ENCODE measurements at places on chromosomes 1 and 21. TPM values are rescaled to one million over a fixed set of nuclear protein-coding genes. Genes with fewer than 3 reads are reported as not detected.

Gene REN
- not detected for total RNA-seq

- peak; percentile 2 for DNase-seq
- H3K27ac ChIP-seq: no peak overlapping the region
- no peaks in the 10 kb centered on the region for H3K4me1 ChIP-seq
Measured at GRCh38 chr1:111801071-111801850, 45.6 kb downstream of the DDX20 start.

- H3K27me3 ChIP-seq: no peaks in the 10 kb centered on the region
- H3K4me1 ChIP-seq: peaks cover 20% of the 10 kb centered on the region
- H3K4me3 ChIP-seq: no peak overlapping the region
Measured at GRCh38 chr1:229098903-229099578, 171.9 kb upstream of the RAB4A start.

Gene RAB13
- total RNA-seq: 87.5 TPM

Gene ANGPTL7
- total RNA-seq: not detected

DNA sequence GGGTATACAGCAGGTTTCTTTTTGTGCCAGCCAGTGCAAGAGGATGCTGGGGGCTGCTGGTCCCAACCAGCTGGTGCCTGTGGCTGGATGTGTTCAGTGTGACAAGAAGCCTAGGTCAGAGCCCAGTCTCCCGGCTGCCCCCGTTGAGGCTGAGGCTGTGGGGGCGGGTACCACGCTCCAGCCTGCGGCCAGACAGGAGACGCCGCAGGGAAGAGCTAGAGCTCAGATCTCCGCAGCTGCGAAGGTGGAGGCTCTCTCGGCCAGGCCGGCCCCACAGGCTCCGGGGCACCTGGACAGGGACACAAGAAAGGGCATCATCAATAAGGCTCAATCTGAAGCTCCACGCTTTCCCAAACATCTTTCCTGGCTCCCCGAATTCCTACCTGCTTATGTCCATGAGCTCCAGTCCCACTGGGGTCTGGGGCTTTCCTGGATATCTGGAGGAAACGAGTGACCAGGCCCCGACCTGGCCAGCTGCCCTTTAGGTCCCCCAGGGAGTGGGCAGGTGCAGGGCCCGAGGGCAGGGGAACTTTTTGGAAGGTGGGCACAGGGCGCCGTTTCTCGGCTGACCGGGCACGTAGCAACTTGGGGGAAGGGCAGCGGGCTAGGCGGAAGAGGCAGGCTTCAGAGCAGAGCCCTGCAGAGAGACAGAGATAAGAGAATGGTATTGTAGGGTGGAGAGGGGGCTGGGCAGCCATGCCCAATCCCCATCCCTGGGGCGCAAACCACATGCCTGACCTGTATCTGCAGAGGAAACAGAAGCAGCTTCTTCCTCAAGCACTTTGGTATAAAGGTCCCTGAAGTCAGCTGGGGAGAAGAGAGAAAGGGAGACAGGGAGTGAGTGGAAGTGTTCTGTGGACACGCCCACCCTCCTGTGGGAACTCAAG, 7.4 kb downstream of the ENTREP3 start:
- no peak for DNase-seq
- no peaks in the 10 kb centered on the region for H3K27me3 ChIP-seq
- H3K36me3 ChIP-seq: peaks cover 16% of the 10 kb centered on the region

Gene CACNA1S
- not detected for total RNA-seq

- H3K4me1 ChIP-seq: no peaks in the 10 kb centered on the region
- peak overlapping the region; percentile 3 for H3K4me3 ChIP-seq
- H3K27me3 ChIP-seq: peaks cover 63% of the 10 kb centered on the region
- H3K36me3 ChIP-seq: peaks cover 4% of the 10 kb centered on the region
Measured at GRCh38 chr1:20184997-20185833, 681 bp upstream of the UBXN10 start.

Gene CCDC30
- total RNA-seq: 5.1 TPM

Gene FAM110D
- not detected for total RNA-seq

- no peak overlapping the region for H3K4me3 ChIP-seq
- no peaks in the 10 kb centered on the region for H3K36me3 ChIP-seq
- peaks cover 77% of the 10 kb centered on the region for H3K27me3 ChIP-seq
Measured at GRCh38 chr1:34926894-34927293, 2.6 kb downstream of the DLGAP3 start.

Gene OR2AK2
- total RNA-seq: not detected

Gene MYOM3
- 1.0 TPM for total RNA-seq

- H3K36me3 ChIP-seq: no peaks in the 10 kb centered on the region
- no peaks in the 10 kb centered on the region for H3K4me1 ChIP-seq
- H3K27me3 ChIP-seq: peaks cover 71% of the 10 kb centered on the region
- no peak overlapping the region for H3K27ac ChIP-seq
Measured at GRCh38 chr1:165586398-165586797, 42.6 kb downstream of the LRRC52 start.

GRCh38 chr1:229506633-229507032, 1.5 kb downstream of the NUP133 start:
- H3K36me3 ChIP-seq: peaks cover 29% of the 10 kb centered on the region
- peak overlapping the region; percentile 94 for H3K4me3 ChIP-seq
- H3K27me3 ChIP-seq: no peaks in the 10 kb centered on the region
- DNase-seq: no peak
- no peak overlapping the region for H3K27ac ChIP-seq

Gene BTBD19
- total RNA-seq: 5.9 TPM

Gene RHD
- not detected for total RNA-seq

GRCh38 chr21:42424914-42425541, 21.3 kb downstream of the UBASH3A start:
- H3K27ac ChIP-seq: no peak overlapping the region
- H3K4me3 ChIP-seq: no peak overlapping the region
- no peaks in the 10 kb centered on the region for H3K4me1 ChIP-seq

GRCh38 chr1:17412093-17412870, 27.2 kb downstream of the RCC2 start:
- no peaks in the 10 kb centered on the region for H3K4me1 ChIP-seq
- peaks cover 75% of the 10 kb centered on the region for H3K36me3 ChIP-seq
- no peak overlapping the region for H3K4me3 ChIP-seq

DNA sequence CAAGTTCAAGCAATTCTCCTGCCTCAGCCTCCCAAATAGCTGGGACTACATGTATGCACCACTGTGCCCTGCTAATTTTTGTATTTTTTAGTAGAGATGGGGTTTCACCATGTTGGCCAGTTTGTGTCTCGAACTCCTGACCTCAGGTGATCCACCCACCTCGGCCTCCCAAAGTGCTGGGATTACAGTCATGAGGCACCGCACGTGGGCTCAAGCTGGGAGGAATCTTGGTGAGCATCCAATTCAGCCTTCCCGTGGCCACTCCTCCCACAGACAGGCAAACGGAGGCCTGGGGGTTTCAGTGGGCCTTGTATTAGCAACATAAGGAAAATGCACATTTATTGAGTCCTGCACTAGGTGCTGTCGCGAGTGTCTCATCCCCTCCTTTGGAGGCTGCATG, 24.5 kb upstream of the VWA5B1 start:
- H3K4me1 ChIP-seq: no peaks in the 10 kb centered on the region
- H3K27me3 ChIP-seq: peaks cover 30% of the 10 kb centered on the region
- H3K36me3 ChIP-seq: peaks cover 4% of the 10 kb centered on the region
- H3K27ac ChIP-seq: no peak overlapping the region
- H3K4me3 ChIP-seq: no peak overlapping the region

Gene ATP1A4
- not detected for total RNA-seq

- H3K27ac ChIP-seq: no peak overlapping the region
- no peaks in the 10 kb centered on the region for H3K36me3 ChIP-seq
- H3K4me3 ChIP-seq: no peak overlapping the region
- peaks cover 54% of the 10 kb centered on the region for H3K4me1 ChIP-seq
- H3K27me3 ChIP-seq: no peaks in the 10 kb centered on the region
Measured at GRCh38 chr1:40929155-40929554, 50.3 kb upstream of the CTPS1 start.

- no peak overlapping the region for H3K27ac ChIP-seq
- H3K27me3 ChIP-seq: no peaks in the 10 kb centered on the region
- peaks cover 10% of the 10 kb centered on the region for H3K4me1 ChIP-seq
- H3K4me3 ChIP-seq: no peak overlapping the region
Measured at GRCh38 chr1:114517348-114517747, 6.3 kb upstream of the TRIM33 start.

DNA sequence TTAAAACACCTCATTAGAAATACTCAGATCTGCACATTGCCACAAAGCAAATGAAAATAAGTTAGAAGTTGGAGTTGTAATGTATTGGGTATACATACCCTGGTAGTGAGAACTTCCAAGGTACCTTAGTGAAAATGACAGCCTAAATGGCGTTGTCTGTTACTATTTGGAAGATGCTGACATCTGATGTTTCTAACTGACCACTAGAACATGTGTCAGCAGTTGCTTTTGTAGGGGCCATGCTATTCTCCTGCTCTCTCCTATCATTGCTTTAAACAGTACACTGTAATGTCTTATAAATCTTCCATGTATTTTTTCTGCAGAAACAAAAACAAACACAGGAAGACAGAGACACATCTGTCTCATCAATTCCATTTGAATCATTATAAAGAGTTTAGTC, 40.1 kb downstream of the LAMC1 start:
- H3K36me3 ChIP-seq: peaks cover 9% of the 10 kb centered on the region
- no peak overlapping the region for H3K4me3 ChIP-seq
- H3K27me3 ChIP-seq: no peaks in the 10 kb centered on the region
- DNase-seq: no peak

GRCh38 chr1:204941421-204942338, 71.0 kb downstream of the NFASC start:
- no peak overlapping the region for H3K27ac ChIP-seq
- no peaks in the 10 kb centered on the region for H3K36me3 ChIP-seq
- peaks cover 9% of the 10 kb centered on the region for H3K27me3 ChIP-seq
- DNase-seq: peak; percentile 75

Gene PCP4L1
- total RNA-seq: not detected

GRCh38 chr21:17768840-17769446, 50.2 kb downstream of the C21orf91 start:
- no peak overlapping the region for H3K4me3 ChIP-seq
- H3K4me1 ChIP-seq: no peaks in the 10 kb centered on the region
- H3K27me3 ChIP-seq: peaks cover 10% of the 10 kb centered on the region
- no peaks in the 10 kb centered on the region for H3K36me3 ChIP-seq

DNA sequence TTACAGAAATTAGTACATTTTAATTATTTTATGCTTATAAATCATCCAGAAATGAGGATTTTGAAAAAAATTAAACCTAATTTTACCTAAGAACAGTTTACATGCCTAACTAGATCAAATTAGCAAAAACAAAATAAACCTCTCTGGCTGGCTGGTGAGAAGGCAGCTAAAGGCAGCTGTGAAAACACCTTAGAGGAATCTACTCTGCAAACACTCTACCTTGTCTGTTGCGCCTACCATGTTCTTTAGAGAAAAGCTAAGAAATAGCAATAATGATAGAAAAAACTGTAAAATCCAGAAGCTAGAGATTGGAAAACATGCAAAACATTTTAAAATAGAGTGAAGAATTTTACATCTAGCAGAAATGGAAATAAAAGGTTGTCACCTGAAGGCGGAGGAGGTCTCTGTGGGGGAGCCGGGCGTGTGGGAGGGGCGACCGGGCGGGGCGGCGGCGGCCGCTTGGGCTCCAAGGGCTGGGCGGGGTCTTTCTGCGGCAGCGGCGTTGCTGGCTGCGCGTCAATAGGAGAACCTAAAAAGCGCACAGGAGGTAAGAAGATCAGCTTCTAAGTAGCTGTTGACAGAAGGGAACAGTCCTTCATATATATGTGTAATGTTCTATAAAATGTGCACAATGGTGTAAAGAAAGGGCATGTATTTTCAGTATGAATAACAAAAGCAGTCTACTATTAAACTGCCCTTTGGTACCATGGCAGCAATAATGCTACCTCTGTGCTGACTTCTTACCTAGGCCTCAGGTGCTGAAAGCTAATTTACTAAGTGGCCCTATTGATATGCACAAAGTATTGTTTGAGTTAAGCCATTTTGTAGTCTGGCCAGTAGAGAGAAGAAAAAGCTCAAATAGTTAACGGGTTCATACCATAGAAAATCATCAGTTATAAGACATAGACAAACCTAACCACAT, 33.3 kb upstream of the CFAP298 start:
- H3K4me3 ChIP-seq: no peak overlapping the region
- H3K4me1 ChIP-seq: no peaks in the 10 kb centered on the region
- H3K27me3 ChIP-seq: no peaks in the 10 kb centered on the region
- no peak for DNase-seq
- H3K27ac ChIP-seq: no peak overlapping the region

Gene SPRR3
- total RNA-seq: 26.7 TPM

Gene KPRP
- total RNA-seq: not detected

DNA sequence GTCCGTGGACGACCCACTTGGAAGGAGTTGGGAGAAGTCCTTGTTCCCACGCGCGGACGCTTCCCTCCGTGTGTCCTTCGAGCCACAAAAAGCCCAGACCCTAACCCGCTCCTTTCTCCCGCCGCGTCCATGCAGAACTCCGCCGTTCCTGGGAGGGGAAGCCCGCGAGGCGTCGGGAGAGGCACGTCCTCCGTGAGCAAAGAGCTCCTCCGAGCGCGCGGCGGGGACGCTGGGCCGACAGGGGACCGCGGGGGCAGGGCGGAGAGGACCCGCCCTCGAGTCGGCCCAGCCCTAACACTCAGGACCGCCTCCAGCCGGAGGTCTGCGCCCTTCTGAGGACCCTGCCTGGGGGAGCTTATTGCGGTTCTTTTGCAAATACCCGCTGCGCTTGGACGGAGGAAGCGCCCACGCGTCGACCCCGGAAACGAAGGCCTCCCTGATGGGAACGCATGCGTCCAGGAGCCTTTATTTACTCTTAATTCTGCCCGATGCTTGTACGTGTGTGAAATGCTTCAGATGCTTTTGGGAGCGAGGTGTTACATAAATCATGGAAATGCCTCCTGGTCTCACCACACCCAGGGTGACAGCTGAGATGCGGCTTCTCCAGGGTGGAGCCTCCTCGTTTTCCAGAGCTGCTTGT, 32.4 kb downstream of the PRMT2 start:
- H3K27ac ChIP-seq: peak overlapping the region; percentile 60
- no peaks in the 10 kb centered on the region for H3K27me3 ChIP-seq
- DNase-seq: peak; percentile 48
- H3K4me3 ChIP-seq: peak overlapping the region; percentile 72
- peaks cover 20% of the 10 kb centered on the region for H3K36me3 ChIP-seq
- no peaks in the 10 kb centered on the region for H3K4me1 ChIP-seq

DNA sequence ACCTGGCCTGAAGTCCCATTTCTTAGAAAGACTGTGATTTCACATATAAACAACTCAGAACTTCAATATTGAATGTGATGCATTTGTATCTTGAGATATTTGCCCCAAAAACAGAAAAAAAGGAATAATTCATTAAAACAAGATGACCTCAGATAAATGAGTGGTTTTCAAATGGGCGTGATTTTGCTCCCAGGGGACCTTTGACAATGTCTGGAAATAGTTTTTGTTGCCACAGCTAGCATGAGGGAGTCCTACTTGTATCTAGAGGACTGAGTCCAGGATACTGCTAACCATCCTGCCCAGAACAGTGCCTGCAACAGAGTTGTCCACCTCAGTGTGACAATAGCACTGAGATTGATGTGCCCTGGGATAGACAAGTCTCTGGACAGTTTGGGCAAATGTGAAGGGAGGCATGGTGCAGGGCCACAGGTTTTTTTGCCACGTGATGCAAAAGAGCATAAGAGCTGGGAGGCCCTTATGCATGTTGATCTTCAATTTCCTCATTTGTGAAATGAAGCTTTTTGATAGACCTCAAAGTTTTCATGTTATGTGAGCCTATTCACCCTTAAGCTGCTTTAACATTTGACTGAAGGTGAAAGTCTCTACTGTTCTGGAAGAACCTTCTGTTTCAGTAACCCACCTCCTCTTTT, 46.2 kb downstream of the MAP3K7CL start:
- DNase-seq: no peak
- H3K27ac ChIP-seq: peak overlapping the region; percentile 91
- H3K4me1 ChIP-seq: peaks cover 48% of the 10 kb centered on the region
- peaks cover 16% of the 10 kb centered on the region for H3K36me3 ChIP-seq
- no peak overlapping the region for H3K4me3 ChIP-seq
- H3K27me3 ChIP-seq: no peaks in the 10 kb centered on the region

Gene ANKRD65
- not detected for total RNA-seq

Gene IL20
- total RNA-seq: not detected
